ENCODE measurements at places on chromosomes 6 and 20. TPM values are rescaled to one million over a fixed set of nuclear protein-coding genes. Genes with fewer than 3 reads are reported as not detected.

DNA sequence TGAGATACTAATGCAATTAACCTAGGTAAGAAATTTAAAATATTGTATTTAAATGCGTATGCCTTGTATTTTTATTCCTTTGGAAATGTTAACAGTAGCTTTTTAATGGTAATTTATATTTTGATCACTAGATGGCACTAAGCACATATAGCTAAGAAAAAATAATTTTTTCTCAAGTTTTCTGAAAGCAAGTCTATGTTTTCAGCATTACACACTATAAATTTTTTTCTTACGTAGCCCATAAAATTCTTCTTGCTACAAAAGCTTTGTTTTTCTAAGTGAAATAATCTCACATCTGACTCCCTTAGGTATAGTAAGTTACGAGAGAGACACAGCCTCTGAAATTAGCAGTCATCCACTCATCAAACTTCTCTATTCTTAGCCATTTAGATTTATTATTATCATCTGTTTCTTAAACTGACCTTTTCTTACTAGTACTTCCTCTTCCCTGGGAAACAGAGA lies 35.7 kb downstream of the TSPYL4 start:
- no peak for DNase-seq

GRCh38 chr20:50664254-50664653 lies 27.1 kb downstream of the RIPOR3 start:
- no peak for DNase-seq

GRCh38 chr6:105493736-105494135 lies 90.9 kb upstream of the PREP start:
- no peak for DNase-seq

DNA sequence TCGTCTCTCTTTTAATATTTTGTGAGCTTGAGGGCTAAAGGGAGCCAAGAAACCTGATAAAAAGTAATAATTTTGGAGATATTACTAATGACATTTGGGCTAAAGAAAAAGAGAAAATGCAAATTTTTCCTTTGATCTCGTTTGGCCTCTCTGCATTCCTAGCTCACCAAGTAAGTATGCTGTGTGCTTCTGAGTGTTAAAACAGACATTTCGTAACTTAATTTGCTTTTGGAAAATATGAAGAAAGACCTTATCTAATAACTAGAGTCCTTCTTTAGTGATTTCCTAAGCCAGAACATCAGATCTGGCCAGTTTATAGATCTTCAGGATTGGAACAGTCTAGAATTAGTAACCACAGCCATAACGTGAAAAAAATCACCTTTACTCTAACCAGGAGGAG lies 872.9 kb upstream of the SLC35B3 start:
- DNase-seq, result no peak

DNA sequence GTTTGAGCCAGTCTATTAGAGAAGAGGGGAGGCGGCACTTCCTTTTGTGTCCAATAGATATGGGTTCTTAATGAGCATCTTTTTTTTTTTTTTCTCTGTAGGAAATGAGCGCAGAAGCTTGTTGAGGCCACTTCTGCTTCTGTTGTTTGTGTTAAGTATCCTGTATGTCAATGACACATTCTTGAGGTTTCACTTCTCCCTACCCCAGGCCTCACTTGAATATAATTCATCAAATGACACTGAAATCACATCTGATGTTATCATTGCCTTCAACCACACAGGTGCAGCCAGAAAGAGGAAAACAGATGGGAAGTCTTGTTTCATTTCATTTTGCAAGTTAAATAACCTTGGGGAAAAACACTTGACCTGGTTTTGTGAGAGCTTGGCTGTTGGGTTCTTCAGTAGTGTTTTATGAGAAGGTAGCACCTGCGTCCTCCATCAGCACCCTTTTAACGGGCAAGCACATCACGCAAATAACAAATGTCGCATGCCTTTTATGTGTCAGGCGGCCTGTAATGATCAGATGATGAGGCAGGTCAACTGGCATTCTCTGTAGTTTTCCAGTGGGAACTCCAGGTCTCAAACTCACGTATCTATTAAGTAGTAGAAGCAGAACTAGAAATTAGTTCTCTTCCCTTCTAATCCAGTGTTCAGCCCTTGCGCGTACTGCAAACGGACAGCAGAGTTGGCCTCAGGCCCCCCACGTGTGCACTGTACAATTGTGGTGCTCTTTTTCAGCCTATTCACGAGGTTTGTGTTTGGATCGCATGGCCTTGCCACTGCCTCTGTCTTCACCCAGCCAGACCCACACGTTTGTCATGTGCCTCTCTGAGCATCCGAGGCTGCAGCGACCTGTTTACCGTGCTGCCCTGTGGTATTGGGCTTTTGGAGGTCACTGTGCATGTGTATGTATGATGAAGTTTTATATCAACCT lies 23.5 kb downstream of the PLEKHG1 start:
- no peak for DNase-seq

The FNDC1 gene
- 13.8 TPM for total RNA-seq

The FOXS1 gene
- not detected for total RNA-seq

The TMEM244 gene
- not detected for total RNA-seq

The ARHGAP40 gene
- total RNA-seq, result not detected

All from thyroid gland (tissue), 4 donors.